ENCODE measurements at places on chromosomes 13 and 19.

DNA sequence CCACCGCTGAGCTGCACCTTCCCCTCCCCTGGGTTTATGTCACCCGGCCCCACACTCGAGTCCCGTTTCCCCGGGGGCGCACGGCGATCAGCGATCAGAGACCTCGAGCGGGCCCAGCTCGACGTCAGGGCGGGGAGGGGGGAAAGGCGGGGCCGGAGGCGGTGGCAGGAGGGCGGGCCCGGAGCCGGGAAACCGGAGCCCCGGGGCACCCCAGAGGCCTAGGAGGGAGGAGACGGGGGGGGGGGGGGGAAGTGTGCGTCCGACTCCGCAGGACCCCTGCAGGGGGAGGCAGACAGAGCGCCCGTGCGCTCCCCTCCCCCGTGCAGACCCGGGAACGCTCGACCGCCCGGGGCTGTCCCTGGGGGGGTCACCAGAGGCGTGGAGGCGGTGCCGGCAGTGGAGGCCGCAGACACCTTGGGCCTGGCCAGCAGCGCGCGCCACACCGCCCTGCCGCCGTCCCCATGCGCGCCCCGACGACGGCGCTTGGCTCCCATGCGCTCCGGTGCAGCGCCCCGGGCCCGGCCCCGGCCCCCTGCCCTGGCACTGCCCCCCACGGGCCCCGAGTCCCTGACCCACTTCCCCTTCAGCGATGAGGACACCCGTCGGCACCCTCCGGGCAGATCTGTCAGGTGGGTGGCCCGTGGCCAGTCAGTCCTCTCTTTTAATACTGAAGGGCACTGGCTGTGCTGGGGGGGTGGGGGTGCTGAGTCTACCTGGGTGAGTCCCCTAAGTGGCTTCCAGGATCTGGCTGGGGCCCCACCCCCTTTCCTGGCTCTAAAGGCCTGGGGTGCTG lies 11.8 kb downstream of the PDE4A start:
- DNase-seq, result no peak

DNA sequence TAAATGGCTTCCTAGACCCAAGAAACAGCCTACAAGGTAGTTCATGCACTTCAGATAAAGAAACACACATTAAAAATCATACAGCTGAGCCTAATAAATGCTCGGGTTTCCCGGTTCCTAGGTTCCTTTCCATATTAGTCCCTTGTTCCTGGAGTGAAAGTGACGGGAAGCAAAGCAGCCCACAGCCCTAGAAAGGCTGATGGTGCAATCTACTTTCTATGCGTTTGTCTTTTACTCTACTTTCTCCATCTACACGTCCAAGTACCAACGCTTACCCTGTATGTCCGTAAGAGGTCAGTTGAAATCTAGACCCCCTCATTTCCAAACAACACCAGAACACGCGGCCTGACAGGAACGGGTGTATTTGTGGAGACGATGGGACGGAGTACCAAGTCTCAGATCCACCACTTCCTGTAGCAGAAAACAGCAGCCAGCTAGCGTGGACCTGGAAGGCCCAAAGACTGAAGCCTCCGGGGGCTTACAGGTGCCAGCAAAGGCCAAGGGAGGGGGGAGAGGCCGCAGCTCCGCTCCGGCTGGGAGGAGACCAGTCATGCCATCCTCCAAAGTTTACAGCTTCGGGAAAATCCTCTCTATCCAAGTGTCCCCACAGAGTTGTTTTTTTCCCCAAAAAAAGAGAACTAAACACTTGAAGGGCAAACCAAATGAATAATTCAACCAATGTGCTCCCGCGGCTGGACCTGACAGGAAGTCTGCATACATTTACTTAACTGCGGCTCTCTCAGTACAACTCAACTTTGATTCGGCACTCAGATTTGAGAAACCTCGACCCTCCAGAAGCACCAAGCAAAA lies 34.1 kb downstream of the STK24 start:
- no peak for DNase-seq

GRCh38 chr19:7605490-7606222 lies 10.0 kb downstream of the CAMSAP3 start:
- no peak for DNase-seq

- DNase-seq, result no peak
Measured at GRCh38 chr19:57267291-57267690, 13.0 kb upstream of the ZNF460 start.

DNA sequence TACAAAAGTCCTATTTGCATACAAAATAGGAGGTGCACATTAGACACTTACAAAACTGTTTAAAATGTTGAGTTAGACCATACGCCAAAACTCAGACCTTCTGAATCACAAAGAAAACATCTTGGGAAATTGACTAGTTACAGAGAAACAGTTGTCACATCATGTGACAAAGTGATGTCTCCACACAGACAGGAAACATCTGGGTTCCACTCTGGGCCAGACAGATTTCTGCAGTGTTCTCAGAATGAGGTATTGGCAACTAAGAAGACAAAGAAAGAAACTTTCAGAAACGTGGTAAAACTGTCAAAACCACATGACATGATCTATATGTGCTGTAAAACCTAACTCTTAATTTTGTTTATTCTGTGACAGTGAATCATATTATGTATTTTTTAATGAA lies 6.7 kb downstream of the ZNF793 start:
- DNase-seq, result no peak

GRCh38 chr13:103948426-103948825 lies 882.2 kb upstream of the SLC10A2 start:
- no peak for DNase-seq

- DNase-seq, result no peak
Measured at GRCh38 chr19:36081385-36081784, 26.7 kb downstream of the WDR62 start.

DNA sequence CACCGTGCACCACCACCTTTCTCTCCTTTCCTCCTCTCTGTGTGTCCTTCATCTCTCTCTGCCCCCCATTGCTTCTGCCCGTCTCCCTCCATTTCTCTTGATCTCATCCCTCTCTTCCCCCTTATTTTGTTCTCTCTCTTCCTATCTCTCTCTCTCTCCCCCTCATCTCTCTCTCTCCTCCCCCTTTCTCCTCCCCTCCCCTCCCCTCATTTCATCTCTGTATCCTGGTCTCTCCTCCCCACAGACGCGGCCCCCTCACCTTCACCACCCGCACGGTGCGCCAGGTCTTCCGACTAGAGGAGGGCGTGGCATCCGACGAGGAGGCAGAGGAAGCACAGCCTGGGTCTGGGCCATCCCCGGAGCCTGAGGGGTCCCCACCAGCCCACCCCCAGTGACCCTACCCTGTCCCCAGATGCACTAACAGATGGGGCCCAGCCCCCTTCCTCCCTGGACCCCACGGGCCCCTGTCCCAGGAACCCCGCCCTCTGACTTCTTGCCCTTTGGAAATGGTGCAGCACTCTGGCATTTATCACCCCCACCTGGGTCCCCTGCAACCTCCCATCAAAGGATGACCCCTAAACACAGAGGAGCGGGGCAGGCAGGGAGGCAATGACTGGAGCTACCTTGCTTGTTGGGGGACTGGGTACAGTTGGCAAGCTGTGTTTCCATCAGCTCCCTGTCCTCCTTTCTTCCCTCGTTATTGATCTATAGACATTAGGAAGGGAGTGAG lies 19.6 kb downstream of the KCNC3 start:
- no peak for DNase-seq

GRCh38 chr13:98265692-98266551 lies 88.9 kb upstream of the RNF113B start:
- no peak for DNase-seq

DNA sequence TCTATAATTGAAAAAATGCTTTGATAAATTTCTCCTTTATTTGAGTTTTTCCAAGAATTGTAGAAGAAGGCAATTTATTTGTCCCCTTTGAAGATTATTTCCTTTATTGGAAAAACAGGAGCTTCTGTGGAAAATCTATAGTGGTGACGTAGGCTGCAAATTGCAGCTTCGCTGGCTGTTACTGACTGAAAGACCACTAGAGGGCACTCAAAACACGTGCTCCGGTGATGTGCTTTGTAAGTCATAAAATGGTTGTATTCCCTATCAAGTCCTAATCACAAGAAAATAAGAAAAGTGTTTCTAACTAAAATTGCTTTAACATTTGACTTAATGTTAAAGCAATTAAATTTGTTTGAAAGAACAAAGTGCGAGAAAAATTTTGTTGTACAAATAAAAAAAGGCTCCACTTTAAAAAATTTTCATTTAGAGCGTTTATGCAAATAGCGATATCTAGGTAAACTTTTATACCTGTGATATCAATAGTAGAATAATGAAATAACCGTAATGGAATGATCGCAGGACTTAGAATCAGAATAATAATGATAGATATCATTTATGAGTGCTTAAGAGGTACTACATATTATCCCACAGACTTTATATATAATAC lies 638.2 kb upstream of the SPRY2 start:
- DNase-seq, result no peak

GRCh38 chr19:1112268-1113029 lies 8.7 kb downstream of the GPX4 start:
- DNase-seq, result no peak

GRCh38 chr13:24161010-24161775 lies 673 bp downstream of the SPATA13 start:
- peak; percentile 30 for DNase-seq

- no peak for DNase-seq
Measured at GRCh38 chr19:56423985-56424353, 19.8 kb downstream of the ZNF583 start.

DNA sequence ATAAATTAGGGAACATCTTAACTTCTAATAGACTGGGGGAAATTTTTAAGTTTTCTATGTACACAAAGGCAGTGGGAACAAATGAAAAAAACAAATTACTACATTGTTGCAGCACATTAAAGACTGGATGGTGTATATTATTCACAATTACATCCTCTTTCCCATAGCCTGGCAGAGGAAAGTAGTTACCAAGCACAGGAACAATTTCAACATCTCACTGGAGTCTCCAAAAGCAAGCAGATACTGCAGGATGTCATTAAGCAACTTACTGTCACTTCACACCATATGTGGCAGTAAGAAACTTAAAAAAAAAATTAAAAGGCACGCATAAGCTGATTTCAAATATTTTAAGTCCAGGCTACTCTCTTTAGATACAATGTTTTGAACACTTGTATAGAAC lies 6.4 kb upstream of the EFNB2 start:
- no peak for DNase-seq

DNA sequence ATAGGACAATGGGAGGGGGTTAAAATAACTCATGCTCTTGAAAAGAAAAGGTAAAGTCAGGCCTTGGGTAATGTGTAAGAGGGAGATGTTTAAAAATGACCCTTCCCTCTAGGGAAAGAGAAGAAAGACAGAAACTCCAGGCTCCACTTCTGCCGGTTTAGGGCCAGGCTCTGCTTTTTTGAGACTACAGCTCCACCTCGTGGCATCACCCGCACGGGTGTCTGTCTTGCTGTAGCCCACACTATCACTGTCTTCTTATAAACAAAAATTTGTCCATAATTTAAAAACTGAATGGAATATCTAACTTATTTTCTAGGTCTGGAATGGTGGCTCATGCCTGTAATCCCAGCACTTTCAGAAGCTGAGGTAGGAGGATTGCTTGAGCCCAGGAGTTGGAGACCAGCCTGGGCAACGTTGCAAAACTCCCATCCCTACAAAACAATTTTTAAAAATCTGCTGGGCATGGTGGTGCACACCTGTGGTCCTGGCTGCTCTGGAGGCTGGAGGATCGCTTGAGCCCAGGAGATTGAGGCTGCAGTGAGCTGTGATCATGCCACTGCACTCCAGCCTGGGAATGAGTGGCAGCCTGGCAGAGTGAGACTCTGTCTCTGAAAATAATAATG lies 65.1 kb upstream of the GTF3A start:
- peak; percentile 45 for DNase-seq

DNA sequence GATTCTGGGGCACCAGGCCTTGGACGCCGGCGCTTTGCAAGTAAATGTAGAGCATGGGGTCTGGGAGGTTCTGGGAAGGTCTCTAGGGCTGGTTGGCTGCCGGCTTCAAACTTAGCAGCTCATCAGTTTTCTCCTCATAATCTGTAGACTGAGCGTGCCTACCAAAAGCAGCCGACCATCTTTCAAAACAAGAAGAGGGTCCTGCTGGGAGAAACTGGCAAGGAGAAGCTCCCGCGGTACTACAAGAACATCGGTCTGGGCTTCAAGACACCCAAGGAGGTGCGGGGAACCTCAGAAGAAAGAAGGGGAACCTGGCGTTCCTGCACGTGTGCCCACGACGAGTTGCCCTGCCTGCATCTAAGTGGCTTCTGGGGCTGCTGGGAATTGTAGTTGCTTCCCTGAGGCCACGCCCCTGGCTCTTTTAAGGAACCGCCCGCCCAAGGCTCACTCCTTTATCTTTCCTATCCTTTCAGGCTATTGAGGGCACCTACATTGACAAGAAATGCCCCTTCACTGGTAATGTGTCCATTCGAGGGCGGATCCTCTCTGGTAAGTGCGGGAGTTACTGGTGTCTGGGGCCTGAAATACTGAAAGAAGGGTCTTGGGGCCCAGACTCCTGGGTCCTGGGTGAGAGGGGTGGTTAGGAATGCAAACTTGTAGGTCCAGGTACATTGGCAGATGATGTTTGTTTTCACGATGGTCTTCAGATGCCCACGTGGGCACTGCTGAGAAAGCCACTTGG lies 984 bp downstream of the RPS11 start:
- DNase-seq, result peak; percentile 44

DNA sequence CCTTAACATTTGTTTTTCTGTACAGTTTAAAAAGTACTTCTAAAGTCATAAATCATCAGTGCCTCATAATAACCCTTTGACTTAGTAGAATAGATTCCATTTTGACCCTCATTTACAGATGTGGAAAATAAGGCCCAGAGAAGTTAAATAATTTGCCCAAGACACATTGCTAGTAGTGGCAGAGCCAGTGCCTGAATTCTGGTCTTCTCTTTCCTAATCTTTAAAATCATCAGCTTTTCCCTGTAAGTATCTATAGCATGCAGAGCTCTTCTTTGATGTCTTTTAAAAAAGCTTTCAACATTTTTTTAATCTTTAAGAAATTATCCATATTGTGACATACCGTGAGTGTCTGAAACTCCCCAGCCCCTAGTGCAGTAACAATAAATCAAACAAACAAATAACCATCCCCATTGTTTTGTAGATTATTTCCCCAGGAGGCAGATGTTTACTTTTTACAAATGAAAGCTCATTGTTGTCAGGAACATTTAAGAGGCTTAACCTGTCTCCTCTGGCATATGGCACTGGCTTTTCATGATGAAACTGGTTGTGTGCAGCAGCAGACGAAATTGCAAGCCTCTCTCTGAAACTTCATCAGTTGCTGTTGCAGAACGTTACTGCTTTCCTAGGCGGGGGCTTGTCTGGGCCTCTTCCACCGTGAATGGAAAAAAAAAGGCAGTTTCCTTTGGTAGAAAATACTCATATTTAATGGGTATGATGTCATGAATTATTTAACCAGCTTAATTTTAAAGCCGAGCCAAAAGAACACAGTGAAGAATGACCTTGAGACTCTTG lies 31.7 kb upstream of the PCDH8 start:
- no peak for DNase-seq

- DNase-seq, result no peak
Measured at GRCh38 chr13:63774133-63774532, 2358.5 kb upstream of the PCDH20 start.

DNA sequence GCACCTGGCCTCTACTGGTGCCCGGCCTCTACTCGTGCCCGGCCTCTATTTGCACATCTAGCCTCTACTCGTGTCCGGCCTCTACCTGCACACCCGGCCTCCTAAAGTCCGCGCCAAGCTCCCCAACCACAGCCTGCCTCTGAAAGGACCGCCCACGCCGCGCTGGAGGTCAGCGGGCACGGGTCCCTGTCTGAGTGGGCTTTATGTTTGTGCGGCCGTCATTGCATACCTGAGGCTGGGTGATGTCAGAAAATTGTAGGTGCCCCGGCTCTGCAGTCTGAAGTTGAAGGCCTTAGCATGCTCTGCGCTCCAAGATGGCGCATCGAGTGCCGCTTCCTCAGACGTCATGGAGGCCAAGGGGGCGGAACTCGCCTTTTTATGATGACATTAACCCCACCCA lies 1.1 kb downstream of the ZNF135 start:
- DNase-seq, result no peak

GRCh38 chr19:45446295-45446694 lies 21.5 kb upstream of the FOSB start:
- DNase-seq, result no peak

All from stimulated activated CD8-positive, alpha-beta memory T cell treated with anti-CD3 and anti-CD28 coated beads, Interleukin-4, amount 100 ng/mL, for 24 hours (primary cell).